ENCODE measurements at places on chromosomes 16 and 17. TPM values are rescaled to one million over a fixed set of nuclear protein-coding genes. Genes with fewer than 3 reads are reported as not detected.
A peak's percentile ranks its signal among the peaks of the same experiment; 100 is the strongest.

The ADAM11 gene
- 0.78 TPM for total RNA-seq

The SLC12A3 gene
- not detected for total RNA-seq

The DLX4 gene
- total RNA-seq = not detected

The CPHXL gene
- total RNA-seq = not detected

The ATP2A1 gene
- total RNA-seq = not detected

The LGALS9C gene
- total RNA-seq = 0.23 TPM

DNA sequence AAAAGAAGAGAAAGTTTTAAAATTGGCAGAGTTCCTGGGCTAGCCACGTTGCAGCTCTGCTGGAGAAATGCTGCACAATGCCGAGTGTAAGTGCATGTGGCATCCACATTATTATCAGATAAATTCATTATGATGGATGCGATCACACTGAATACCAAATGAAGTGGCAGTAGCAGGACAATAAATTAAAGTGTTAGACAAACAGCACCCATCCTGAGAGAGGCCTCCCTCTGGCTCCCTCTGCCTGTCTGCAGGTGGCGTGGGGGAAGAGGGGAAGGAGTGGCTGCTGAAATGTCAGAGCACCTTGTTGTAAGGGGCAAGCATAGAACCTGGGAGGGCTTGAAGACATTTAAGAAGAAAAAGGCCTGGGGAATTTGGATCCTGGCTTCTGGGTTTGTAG is 324.1 kb downstream of the HAPSTR1 start:
- H3K36me3 ChIP-seq = no peaks in the 10 kb centered on the region
- H3K27me3 ChIP-seq = no peaks in the 10 kb centered on the region
- H3K4me3 ChIP-seq = no peak overlapping the region
- no peak overlapping the region for H3K27ac ChIP-seq
- DNase-seq = no peak

GRCh38 chr17:3004150-3004801 is 59.1 kb downstream of the OR1D5 start:
- H3K27ac ChIP-seq = peak overlapping the region; percentile 88
- no peaks in the 10 kb centered on the region for H3K27me3 ChIP-seq
- peak overlapping the region; percentile 54 for H3K4me3 ChIP-seq
- DNase-seq = peak; percentile 98

DNA sequence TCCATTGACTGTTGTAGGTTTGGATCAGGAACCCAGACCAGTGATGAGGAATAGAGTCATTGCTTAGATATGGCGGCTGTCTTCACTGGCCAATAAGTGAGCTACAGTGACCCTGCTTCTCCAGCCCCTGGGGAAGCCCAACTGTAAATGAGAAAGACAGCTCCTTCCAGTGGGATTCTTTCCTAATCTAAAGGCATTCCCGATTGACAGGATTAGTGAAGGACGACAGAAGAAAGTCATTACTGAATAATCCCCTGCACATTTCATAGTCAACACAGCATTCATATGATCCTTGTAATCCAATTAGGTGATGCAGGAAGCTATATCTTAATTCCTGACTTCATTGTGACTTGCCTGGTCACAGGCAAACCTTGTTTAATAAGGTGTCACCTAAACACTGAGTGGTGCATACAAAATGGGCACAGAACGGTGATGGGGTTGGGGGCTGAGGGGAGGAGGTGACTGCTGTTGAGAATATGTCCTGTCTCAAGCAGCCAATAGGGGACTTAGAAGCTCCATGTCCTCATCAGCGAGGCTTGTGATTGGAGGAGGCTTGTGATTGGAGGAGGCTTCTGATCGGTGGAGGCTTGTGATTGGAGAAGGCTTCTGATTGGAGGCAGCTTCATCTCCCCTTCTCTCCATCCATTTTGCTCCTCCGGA is 242.6 kb downstream of the XYLT1 start:
- no peaks in the 10 kb centered on the region for H3K36me3 ChIP-seq
- DNase-seq = no peak
- no peak overlapping the region for H3K27ac ChIP-seq
- peaks cover 35% of the 10 kb centered on the region for H3K4me1 ChIP-seq
- H3K4me3 ChIP-seq = no peak overlapping the region

DNA sequence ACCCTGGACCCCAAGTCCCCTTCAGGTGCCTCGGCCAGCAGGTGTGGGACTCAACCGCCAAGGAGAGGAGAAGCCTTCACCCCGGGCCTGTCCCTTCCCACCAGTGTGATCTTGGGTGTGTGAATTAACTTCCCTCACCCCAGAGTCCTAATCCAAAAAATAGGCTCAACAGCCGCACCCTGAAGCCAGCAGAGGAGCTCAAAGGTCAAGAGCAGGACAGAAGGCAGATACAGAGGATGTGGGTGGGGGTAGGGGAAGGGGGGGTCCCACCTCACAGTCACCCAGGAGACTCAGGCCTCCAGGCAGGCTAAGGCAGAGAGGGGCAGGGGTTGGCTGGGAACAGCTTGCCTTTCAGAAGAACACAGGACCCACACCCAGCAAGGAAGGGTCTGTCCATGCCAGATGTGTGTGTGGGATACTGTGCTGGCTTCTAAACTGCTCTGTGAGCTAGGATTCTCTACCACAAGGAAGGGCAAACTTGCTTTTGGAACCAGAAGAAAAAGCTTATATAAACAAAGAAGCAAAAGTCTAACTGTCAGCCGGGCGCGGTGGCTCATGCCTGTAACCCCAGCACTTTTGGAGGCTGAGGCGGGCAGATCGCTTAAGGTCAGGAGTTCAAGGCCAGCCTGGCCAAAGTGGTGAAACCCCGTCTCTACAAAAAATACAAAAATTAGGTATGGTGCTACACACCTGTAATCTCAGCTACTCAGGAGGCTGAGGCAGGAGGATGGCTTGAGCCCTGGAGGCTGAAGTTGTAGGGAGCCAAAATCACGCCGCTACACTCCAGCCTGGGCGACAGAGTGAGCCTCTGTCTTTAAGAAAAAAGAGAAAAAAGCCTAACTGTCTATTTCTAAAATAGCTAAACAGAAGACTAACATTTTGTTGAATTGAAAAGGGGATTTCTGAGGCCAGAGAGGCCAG is 4.6 kb downstream of the PIEZO1 start:
- peak overlapping the region; percentile 99 for H3K27ac ChIP-seq
- peak overlapping the region; percentile 20 for H3K4me3 ChIP-seq
- H3K4me1 ChIP-seq = peaks cover 98% of the 10 kb centered on the region
- no peaks in the 10 kb centered on the region for H3K27me3 ChIP-seq
- no peak for DNase-seq

- H3K36me3 ChIP-seq = no peaks in the 10 kb centered on the region
- no peak overlapping the region for H3K4me3 ChIP-seq
- H3K27ac ChIP-seq = no peak overlapping the region
- no peaks in the 10 kb centered on the region for H3K4me1 ChIP-seq
- DNase-seq = no peak
- no peaks in the 10 kb centered on the region for H3K27me3 ChIP-seq
Observed at GRCh38 chr16:17184026-17184425, 286.7 kb downstream of the XYLT1 start.

DNA sequence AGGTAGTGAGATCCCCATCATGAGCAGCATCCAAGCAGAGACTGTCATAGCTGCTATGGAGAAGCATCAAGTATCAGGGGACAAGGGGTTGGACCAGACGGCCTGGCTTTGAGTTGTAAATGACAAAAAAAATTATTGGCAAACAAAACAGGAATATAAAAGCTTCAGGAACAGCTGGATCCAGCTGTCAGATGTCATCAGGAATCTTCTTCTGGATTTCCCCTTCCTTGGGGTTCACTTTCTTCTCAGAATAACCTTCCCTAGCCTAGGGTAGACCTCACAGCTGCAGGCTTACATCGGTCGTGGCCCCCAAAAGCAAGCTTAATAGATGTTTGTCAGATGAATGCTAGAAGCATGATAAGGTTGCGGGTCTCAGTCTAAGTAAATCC is 17.2 kb upstream of the RAI1 start:
- H3K27me3 ChIP-seq = no peaks in the 10 kb centered on the region
- no peaks in the 10 kb centered on the region for H3K36me3 ChIP-seq

- peaks cover 26% of the 10 kb centered on the region for H3K4me1 ChIP-seq
- no peaks in the 10 kb centered on the region for H3K36me3 ChIP-seq
- no peak overlapping the region for H3K4me3 ChIP-seq
- H3K27me3 ChIP-seq = peaks cover 18% of the 10 kb centered on the region
Observed at GRCh38 chr17:74458835-74459234, 7.6 kb upstream of the CD300A start.

DNA sequence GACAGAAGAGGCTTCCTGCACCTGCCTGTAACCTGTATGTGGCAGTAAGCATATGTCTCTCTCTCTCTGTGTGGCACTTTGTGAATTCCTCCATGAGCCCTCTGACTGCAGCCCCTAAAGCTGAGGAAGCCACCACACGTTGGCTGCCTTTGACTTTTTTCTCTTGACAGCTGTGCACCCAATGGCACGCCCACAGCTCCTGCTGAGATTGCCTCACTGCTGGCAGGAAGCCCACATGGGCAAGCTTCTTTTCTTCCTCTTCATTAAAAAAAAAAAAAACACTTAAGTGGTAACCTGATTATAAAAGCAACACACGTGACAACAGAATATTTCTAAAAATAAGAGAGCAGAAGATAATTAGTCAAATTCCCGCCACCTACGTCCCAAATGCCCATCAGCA is 34.0 kb upstream of the PIRT start:
- peaks cover 7% of the 10 kb centered on the region for H3K27me3 ChIP-seq
- DNase-seq = no peak
- H3K4me3 ChIP-seq = no peak overlapping the region

- no peak for DNase-seq
- no peaks in the 10 kb centered on the region for H3K27me3 ChIP-seq
- no peak overlapping the region for H3K4me3 ChIP-seq
- no peak overlapping the region for H3K27ac ChIP-seq
Observed at GRCh38 chr16:6897876-6898485, 434.7 kb upstream of the RBFOX1 start.

DNA sequence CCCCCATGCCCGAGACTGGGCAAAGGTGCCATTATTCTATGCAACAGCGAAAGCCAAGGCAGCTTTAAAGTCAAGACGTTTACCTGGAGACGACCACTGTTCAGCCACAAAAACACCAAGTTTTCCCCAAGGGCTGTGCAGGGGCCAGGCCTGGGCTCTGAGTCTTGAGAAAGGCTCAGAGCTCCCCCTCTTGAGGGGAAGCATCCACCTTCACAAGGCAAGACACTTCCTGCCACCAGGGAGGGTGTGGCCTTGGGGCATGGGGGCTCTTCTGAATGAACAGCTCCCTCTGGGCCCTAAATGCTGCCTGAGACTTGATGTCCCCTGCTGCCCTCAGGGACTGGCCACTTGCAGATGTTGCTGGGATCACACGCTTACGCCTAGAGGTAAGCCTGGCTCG is 26.5 kb downstream of the PDIA2 start:
- peaks cover 85% of the 10 kb centered on the region for H3K36me3 ChIP-seq

DNA sequence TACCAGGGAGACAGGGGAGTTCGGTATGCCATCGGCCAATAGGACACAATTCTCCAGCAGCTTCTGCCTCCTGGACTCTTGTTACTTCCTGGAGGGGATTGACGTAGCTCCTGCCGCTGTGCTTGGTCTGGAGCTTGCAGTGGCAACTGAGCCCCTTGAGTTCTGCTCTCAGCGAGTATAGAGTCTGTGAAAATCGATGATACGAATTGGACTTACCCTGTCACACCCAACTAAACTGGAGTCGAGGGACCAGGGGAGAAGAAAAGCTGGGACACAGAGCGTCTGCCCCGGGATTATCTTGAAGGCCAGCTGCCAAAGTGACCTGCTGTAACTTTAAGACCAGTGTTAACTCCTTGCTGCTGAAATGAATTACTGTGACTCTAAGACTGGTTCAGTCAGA is 22.2 kb downstream of the SEC14L1 start:
- peak overlapping the region; percentile 24 for H3K27ac ChIP-seq
- H3K4me1 ChIP-seq = peaks cover 73% of the 10 kb centered on the region
- H3K27me3 ChIP-seq = no peaks in the 10 kb centered on the region
- DNase-seq = no peak
- H3K36me3 ChIP-seq = peaks cover 4% of the 10 kb centered on the region
- peak overlapping the region; percentile 36 for H3K4me3 ChIP-seq

DNA sequence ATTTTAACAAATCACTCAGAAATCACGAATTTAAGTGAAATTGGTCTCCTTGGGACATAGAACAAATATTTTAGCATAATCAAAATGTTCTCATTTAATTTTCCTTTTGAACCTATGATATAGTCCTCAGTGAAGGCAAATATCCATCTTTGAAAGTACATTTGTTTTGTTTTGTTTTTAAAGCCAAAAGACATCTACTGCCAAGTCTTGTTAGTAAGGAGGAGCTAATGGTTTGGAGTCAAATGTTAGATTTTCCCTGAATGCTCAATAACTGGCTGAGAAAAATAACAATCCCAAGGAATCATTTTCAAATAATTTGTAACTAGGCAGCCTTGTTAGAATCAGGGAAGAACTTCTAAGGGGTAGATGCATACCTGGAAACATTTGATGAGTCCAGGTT is 302.9 kb upstream of the MAF start:
- H3K4me3 ChIP-seq = no peak overlapping the region
- no peaks in the 10 kb centered on the region for H3K4me1 ChIP-seq
- H3K27me3 ChIP-seq = peaks cover 4% of the 10 kb centered on the region
- no peak overlapping the region for H3K27ac ChIP-seq
- no peak for DNase-seq

DNA sequence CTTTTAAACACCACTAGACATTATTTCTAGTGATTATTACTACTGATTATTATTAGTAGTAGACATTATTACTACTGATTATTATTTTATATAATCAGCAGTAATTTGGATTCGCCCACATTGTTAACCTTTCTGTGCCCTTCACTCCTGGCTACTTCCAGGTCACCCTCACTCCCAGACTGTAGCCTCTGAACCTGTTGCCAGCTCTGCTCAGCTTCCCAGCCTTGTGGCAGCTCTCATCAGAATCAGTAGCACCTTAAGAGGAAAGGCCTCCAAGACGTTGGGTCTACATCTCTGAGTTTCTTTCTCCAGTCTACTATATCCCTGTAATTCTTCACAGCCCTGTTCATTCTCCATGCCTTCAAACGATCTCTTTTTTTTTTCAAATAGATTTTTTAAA is 137.0 kb downstream of the KATNIP start:
- no peak overlapping the region for H3K4me3 ChIP-seq
- H3K27ac ChIP-seq = no peak overlapping the region
- H3K27me3 ChIP-seq = no peaks in the 10 kb centered on the region
- no peak for DNase-seq
- H3K36me3 ChIP-seq = peaks cover 17% of the 10 kb centered on the region

GRCh38 chr17:67121316-67121891 is 77.0 kb downstream of the CACNG1 start:
- H3K27ac ChIP-seq = no peak overlapping the region
- peaks cover 5% of the 10 kb centered on the region for H3K4me1 ChIP-seq
- DNase-seq = no peak
- no peak overlapping the region for H3K4me3 ChIP-seq
- H3K27me3 ChIP-seq = no peaks in the 10 kb centered on the region
- H3K36me3 ChIP-seq = peaks cover 58% of the 10 kb centered on the region

GRCh38 chr17:55734128-55734781 is 11.6 kb upstream of the TMEM100 start:
- no peaks in the 10 kb centered on the region for H3K27me3 ChIP-seq
- H3K4me3 ChIP-seq = no peak overlapping the region
- H3K27ac ChIP-seq = no peak overlapping the region
- no peak for DNase-seq
- H3K4me1 ChIP-seq = peaks cover 53% of the 10 kb centered on the region
- no peaks in the 10 kb centered on the region for H3K36me3 ChIP-seq

GRCh38 chr16:3938843-3939624 is 58.5 kb upstream of the CREBBP start:
- no peak overlapping the region for H3K27ac ChIP-seq
- H3K4me3 ChIP-seq = peak overlapping the region; percentile 67
- H3K27me3 ChIP-seq = no peaks in the 10 kb centered on the region
- no peaks in the 10 kb centered on the region for H3K36me3 ChIP-seq
- H3K4me1 ChIP-seq = peaks cover 13% of the 10 kb centered on the region
